ENCODE measurements at places on chromosomes 16 and 17.

GRCh38 chr17:7688808-7689316, 585 bp downstream of the WRAP53 start:
- DNase-seq: no peak

GRCh38 chr17:7207120-7208001, 12.3 kb downstream of the DLG4 start:
- no peak for DNase-seq

DNA sequence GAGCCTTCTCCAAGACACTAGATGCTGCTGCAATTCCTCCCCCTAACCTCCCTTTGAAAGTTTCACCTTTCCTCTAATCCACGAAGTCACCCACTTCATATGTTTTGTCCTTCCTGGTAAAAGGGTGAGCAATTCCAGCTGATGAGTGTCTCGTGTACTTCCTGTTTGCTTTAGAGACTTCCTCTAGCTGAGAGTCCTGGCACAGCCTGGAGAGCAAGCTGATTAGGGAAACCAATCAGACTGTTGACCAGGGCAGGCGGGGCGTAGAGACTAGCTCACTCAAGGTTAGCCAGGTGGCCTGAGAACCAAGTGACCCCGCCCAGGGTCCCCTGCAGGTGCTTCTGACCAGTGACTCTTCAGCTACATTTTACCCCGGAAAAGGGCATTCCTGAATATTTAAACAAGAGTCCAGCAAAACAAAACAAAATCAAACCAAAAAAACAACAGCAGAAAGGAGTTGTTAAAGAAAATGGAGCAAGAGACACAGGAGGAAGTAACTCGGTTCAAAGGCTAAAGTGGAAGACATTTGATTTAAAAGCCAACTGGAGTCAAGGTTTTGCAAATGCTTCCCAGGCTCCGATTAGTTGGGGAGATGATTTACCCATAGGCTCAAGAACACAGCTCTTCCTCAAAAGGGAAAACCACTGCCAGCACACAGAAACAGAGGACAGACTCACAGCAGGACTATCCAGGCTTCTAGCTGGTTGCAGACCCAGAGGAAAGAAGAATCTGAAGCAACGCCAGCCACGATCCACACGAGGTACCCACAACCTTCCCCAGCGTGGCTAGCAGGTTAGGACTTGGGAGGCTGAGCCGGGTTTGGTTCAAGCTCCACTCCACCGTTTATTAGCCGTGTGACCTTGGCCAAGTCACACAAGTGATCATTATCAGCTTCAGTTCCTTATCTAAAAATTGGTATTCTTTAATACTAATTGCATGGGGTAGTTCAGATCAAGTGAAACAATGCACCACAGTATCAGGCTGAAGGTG, 13.4 kb downstream of the HSPB9 start:
- DNase-seq: no peak

- DNase-seq: no peak
These were observed 11.2 kb upstream of the CEP20 start for GRCh38 chr16:15899538-15900100.

- DNase-seq: no peak
These were observed 13.8 kb upstream of the DUSP14 start for GRCh38 chr17:37475731-37476420.

- no peak for DNase-seq
These were observed 55.3 kb downstream of the PIGL start for GRCh38 chr17:16272111-16272840.

DNA sequence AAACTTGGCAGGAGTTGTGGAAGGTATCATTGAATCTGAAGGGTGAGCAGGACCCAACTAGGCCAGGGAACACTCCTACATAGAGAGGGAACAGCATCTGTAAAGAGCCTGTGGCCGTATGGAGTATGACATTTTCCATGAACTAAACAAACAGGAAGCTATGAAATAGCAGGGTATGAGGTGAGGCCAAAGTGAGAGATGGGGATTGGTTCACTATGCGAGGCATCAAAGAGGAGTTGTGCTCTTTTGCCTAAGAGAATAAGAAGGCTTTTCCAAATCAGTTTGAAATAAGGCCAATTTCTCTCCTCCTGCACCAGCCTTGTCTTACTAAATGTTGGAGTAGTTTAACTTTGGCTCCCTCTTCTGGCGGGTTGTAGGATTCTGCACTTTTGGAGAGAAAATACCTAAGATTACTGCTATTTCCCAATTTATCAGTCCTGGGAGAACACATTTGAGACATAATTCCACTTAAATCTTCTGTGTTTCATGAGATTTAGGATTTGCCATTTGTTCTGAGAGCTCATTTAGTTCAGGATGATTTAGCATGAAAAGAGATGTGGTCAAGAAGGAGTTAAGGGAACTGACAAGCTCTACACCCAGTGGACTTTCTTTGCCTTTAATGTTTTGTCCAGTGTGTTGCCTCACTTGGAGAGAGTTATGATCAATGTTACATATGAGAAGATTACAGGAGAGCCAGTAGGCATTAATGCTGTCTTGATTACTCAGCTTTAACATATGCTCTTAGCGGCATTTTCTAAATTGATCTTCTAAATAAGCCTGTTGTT, 55.4 kb downstream of the TNRC6C start:
- DNase-seq: peak; percentile 76
